ENCODE measurements at places on chromosomes 5 and 9.

GRCh38 chr5:171492781-171493180, 73.3 kb downstream of the FGF18 start:
- DNase-seq: no peak

DNA sequence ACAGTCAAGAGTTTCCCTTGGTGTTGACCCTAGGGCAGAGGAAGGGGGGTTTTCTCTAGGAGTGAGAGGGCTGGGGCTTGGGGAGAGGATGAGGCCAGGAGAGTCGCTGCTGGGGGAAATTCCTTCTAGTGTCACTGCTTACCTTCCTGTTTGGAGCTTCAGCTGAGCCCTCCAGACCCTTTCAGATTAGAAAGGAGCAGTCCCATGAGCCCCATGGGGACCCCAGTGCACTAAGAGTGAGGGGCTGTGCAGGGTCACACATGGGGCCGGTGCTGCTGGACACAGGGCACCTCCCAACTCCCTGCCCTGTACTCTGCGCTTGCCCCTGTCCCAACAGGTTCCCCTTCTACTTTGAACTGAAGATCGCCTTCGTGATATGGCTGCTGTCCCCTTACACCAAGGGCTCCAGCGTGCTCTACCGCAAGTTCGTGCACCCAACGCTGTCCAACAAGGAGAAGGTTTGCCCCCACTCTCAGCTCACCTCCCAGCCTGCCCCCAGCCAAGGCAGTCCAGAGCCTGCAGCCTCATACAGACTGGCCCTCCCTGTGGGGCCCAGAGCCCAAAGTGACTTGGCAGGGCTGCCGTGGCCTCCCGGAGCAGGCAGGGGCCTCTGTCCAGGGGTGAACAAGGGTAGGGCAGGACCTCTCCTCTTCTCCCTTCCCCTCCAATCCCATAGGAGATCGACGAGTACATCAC, 5.4 kb downstream of the REEP2 start:
- no peak for DNase-seq

GRCh38 chr9:73180403-73180802, 28.7 kb downstream of the ANXA1 start:
- no peak for DNase-seq

- DNase-seq: no peak
These were observed 89.3 kb downstream of the ZCCHC7 start for GRCh38 chr9:37209431-37210386.

DNA sequence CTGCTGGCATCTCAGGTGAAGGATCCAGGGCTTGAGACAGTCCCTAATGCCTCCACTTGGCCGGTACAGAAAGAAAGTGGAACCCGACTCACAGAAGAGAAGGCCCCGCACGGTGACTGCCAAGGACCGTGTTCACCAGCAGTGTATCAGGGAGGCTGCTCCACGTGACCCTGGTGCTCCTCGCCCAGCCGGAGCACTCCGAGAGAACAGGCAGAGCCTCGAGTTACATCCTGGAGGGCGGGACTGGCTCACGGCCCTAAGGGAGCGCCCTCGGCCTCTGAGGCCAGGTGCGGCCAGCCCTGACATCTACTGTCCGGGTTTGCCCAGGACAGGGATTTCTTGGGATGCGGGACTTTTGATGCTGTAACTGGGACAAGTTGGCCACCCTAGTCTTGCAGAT, 104.0 kb upstream of the SARDH start:
- DNase-seq: no peak

- no peak for DNase-seq
These were observed 14.0 kb downstream of the TENT4A start for GRCh38 chr5:6727231-6727630.

GRCh38 chr5:96219580-96220281, 213.3 kb downstream of the PCSK1 start:
- DNase-seq: no peak

- DNase-seq: no peak
These were observed 134.3 kb upstream of the MAP1B start for GRCh38 chr5:71972777-71973473.

Measured in frontal cortex (tissue), 4 donors.